ENCODE measurements at places on chromosomes 16 and 17. TPM values are rescaled to one million over a fixed set of nuclear protein-coding genes. Genes with fewer than 3 reads are reported as not detected.

TSPOAP1 gene
- total RNA-seq, result 91.7 TPM

TEKT5 gene
- total RNA-seq, result 2.8 TPM

HP gene
- total RNA-seq, result 4.1 TPM

ST6GALNAC1 gene
- total RNA-seq, result 3.1 TPM

KRT12 gene
- total RNA-seq, result not detected

ANKS4B gene
- total RNA-seq, result not detected

IGFALS gene
- 0.31 TPM for total RNA-seq

CLEC3A gene
- total RNA-seq, result not detected

GFAP gene
- 365 TPM for total RNA-seq

TNFRSF12A gene
- not detected for total RNA-seq

LIMD2 gene
- total RNA-seq, result 31.6 TPM

ITGAD gene
- not detected for total RNA-seq

AKAP1 gene
- total RNA-seq, result 36.3 TPM

SHPK gene
- total RNA-seq, result 23.5 TPM

Data from parietal lobe (tissue), 2 donors.